Hair follicle dermal papilla cell (primary cell): ENCODE measurements at places on chromosomes 12 and 14. TPM values are rescaled to one million over a fixed set of nuclear protein-coding genes. Genes with fewer than 3 reads are reported as not detected.

The PLCZ1 gene
- total RNA-seq: not detected in 2 replicates

The PKP2 gene
- total RNA-seq: not detected in 2 replicates

The GDF3 gene
- not detected in 2 replicates for total RNA-seq

The L2HGDH gene
- 2.3 and 2.8 TPM in 2 replicates for total RNA-seq

The TSHR gene
- 2.3 and 3.4 TPM in 2 replicates for total RNA-seq

The C1RL gene
- 77.5 and 91.4 TPM in 2 replicates for total RNA-seq

The TBX3 gene
- total RNA-seq: 30.8 and 36.2 TPM in 2 replicates

The GCH1 gene
- total RNA-seq: 2.4 and 7.1 TPM in 2 replicates

The FIGNL2 gene
- total RNA-seq: 0.36 and 0.65 TPM in 2 replicates

The KLRC1 gene
- total RNA-seq: not detected in 2 replicates

The EPYC gene
- total RNA-seq: not detected in 2 replicates

The TCL1A gene
- total RNA-seq: 0.65 TPM in 1 of 2 replicates, not detected in the other

The PUS7L gene
- total RNA-seq: 20.9 and 26.9 TPM in 2 replicates

The KRT86 gene
- under 0.01 TPM in 1 of 2 replicates, not detected in the other for total RNA-seq

The GDF11 gene
- 8.1 and 9.6 TPM in 2 replicates for total RNA-seq

The KERA gene
- not detected in 2 replicates for total RNA-seq

The MMAB gene
- total RNA-seq: 34.9 and 51.4 TPM in 2 replicates

The SPIC gene
- not detected in 2 replicates for total RNA-seq

The GLIPR1L2 gene
- total RNA-seq: 0.16 and 0.85 TPM in 2 replicates

The RNASE9 gene
- total RNA-seq: not detected in 2 replicates

The MIP gene
- 0.32 TPM in 1 of 2 replicates, not detected in the other for total RNA-seq

The MEG3 gene
- 200 and 262 TPM in 2 replicates for total RNA-seq

The P3H3 gene
- total RNA-seq: 72.1 and 81.9 TPM in 2 replicates

The KRT2 gene
- total RNA-seq: not detected in 2 replicates

The FAIM2 gene
- 0.97 and 1.5 TPM in 2 replicates for total RNA-seq

The RASSF8 gene
- 194 and 230 TPM in 2 replicates for total RNA-seq

The C2CD5 gene
- 20.5 and 25.2 TPM in 2 replicates for total RNA-seq

The FKBP11 gene
- total RNA-seq: 15.9 and 16.7 TPM in 2 replicates

The AHNAK2 gene
- total RNA-seq: 167 and 231 TPM in 2 replicates

The ZC3H10 gene
- total RNA-seq: 7.7 and 9.9 TPM in 2 replicates

The KRT77 gene
- not detected in 2 replicates for total RNA-seq

The KITLG gene
- 105 and 131 TPM in 2 replicates for total RNA-seq

The ARG2 gene
- total RNA-seq: 5.3 and 5.7 TPM in 2 replicates

The REC8 gene
- 3.5 and 7.5 TPM in 2 replicates for total RNA-seq

The CD69 gene
- total RNA-seq: not detected in 2 replicates

The CFAP73 gene
- total RNA-seq: not detected in 2 replicates

The MGST1 gene
- total RNA-seq: 58.5 and 60.0 TPM in 2 replicates

The ACRBP gene
- total RNA-seq: 0.16 TPM in 1 of 2 replicates, not detected in the other

The ITGB7 gene
- total RNA-seq: 1.3 and 1.8 TPM in 2 replicates

The TMEM233 gene
- total RNA-seq: not detected in 2 replicates

The PTHLH gene
- total RNA-seq: 0.12 and 0.81 TPM in 2 replicates

The GALNT9 gene
- total RNA-seq: not detected in 2 replicates

The PAX9 gene
- total RNA-seq: not detected in 2 replicates

The KRT4 gene
- total RNA-seq: not detected in 2 replicates

The BMAL2 gene
- total RNA-seq: 7.3 and 10.3 TPM in 2 replicates

The EFS gene
- 28.9 and 31.2 TPM in 2 replicates for total RNA-seq

The MDGA2 gene
- not detected in 2 replicates for total RNA-seq

The PAH gene
- not detected in 2 replicates for total RNA-seq

The C1S gene
- 222 and 306 TPM in 2 replicates for total RNA-seq

The LYZ gene
- not detected in 2 replicates for total RNA-seq

The CD163L1 gene
- total RNA-seq: 1.5 and 2.1 TPM in 2 replicates

The ALG10 gene
- 5.3 and 11.0 TPM in 2 replicates for total RNA-seq
